ENCODE measurements at places on chromosomes 3 and 15.

- DNase-seq: no peak
Measured at GRCh38 chr3:155007729-155008128, 72.4 kb upstream of the MME start.

GRCh38 chr3:133490468-133491351 is 82.8 kb upstream of the CDV3 start:
- no peak for DNase-seq

DNA sequence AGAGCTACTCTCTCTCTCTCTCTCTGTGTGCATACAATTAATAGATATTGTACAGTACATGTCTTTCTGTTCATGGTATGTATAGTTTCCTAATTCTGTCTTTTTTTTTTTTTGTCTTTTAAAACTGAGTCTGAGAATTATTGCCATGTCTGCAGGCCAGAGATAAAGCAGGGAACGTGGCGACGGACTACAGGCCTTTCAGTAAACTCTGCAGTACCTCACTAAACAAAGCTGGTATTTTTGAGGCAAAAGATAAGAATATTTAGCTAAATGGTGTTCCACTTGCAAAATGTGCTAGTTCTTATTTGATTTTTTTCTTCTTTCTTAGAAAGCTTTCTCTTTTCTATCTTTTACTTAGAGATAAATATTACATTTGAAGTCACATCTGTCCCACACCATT is 44.0 kb upstream of the EHHADH start:
- DNase-seq: no peak

DNA sequence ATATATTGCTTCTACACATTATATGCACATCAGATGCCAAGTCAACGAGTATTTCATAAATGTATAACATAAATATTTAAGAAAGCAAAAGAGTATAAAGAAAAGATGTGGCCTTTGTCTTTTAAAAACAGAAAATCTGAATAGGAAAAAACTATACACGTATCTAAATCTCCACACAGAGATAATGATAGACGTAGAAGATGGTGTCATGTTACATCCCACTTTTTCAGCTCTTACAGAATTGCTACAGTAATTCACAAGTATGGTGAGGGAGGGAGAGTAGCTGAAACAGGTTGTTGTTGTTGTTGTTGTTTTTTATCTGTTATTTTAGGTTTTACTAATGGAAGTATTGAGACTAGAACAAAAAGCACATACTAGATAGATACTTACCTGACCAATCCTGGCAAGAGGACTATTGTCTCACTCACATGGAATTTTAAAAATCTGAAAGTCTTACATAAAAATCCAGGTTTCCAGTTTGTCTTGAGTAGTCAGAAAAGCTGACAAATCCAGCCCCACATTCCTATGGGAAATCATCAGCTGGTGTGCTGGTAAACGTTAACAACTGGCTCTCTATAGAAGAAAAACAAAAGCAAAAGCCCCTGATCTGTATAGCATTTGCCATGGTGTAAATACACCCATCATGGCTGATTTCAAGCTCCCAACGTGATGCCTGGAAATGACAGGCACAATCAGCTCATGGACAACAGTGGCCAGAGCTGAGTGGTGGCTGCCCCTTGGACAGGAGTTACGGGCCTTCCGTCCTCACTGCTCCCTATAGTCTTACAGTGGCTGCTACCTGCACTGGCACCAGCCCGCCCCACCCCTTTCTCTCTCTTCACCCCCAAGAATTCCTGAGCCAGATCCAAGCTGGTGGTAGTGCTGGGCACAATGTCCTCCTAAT is 47.4 kb upstream of the VGLL4 start:
- DNase-seq: no peak

DNA sequence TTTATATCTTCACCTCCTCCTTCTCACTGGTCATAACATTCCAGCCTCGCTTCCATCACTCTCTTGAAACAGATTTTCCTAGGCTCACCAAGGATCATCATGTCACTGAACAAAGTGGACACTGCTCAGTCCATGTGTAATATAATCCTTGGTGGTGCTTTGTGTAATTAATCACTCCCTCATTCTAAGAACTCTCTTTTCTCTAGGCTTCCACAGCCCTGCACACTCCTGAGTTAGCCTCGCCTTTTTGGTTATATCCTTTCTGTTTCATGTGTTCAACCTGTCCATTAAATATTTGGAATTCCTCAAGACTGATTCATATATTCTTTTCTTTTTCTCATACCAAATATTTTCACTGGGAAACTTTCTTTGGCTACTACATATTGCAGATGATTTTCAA is 440.8 kb downstream of the PYDC2 start:
- DNase-seq: no peak

DNA sequence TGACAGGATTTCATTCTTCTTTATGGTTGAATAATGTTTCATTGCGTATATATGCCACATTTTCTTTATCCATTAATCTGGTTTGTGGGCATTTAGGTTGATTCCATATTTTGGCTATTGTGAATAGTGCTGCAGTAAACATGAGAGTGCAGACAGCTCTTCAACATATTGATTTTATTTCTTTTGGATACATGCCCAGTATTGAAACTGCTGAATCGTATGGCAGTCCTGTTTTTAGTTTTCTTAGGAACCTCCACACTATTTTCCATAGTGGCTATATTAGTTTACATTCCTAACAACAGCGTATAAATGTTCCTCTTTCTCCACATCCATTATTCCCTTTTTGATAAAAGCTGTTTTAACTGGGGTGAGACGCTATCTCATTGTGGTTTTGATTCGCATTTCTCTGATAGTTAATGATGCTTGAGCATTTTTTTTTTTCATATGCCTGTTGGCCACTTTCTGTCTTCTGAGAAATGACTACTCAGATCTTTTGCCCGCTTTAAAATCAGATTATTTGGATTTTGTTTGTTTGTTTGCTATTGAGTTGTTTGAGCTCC is 21.7 kb downstream of the AQP9 start:
- no peak for DNase-seq

DNA sequence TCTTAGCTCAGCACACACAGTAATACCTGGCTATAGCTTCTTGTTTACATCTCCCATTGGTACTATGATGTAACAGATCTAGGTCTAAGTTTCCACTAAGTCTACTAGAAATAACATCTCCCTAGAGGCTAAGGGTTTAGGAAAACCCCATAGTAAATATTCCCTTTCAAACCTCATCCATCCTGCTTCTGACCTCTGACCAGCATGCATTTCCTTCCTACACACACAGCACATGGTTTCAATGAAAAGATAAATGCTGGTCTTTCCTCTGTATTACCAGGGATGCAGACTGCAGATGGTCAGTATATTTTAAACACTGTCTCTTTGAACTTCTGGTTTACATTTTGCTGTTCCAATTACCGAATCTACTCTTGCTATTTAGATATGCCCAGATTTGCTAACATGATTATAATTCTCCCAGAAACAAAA is 96.6 kb downstream of the EFL1 start:
- no peak for DNase-seq

- DNase-seq: no peak
Measured at GRCh38 chr3:41598402-41599126, 363.3 kb downstream of the ULK4 start.

DNA sequence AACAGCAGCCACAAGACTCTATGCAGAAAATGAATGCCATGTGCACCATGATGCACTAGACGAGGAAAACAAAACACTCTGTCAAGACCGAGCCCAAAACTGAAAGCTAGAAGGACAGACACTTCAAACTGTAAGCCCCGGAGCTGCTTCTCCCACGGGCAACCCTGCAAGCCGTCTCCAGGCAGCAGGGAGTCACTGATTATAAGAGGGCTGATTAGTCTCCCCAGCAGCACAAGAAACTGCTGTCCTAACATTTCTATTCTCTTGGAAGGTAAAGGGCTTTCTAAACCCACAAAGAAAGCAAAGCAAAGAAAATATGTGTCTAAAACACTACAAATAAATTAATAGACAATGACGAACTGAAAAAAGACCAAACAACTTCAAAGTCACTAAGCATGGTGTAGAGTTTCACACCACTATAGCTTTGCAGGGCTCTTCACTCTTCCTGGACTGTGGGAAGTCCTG is 15.5 kb downstream of the TBC1D2B start:
- no peak for DNase-seq

DNA sequence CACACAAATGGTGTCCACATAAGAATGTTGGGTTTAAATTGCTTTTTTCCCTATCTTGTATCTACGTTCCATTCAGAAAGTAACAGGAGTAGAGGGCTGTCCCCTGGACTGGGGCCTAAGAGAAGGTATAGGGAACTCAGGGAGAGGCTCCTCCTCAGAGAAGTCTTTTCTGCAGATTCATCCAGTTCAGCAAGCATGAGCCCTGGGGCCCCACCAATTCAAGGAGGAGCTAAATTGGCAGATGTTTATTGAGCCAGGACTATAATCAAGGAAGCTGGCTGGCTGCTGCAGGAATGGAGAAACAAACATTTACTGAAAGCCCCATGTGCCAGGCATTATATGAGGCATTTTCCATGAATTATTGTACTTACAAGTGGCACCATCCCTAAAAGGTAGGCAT is 22.1 kb upstream of the LARS2 start:
- no peak for DNase-seq

- DNase-seq: no peak
Measured at GRCh38 chr3:52834871-52835501, at the start of gene MUSTN1. Gene MUSTN1, minus strand, starts transcription at chr3:52835019. Its CDS starts 71 bp downstream, at chr3:52834948.

- no peak for DNase-seq
Measured at GRCh38 chr15:69824075-69824876, 273.4 kb downstream of the TLE3 start.

GRCh38 chr3:10419637-10420232 is 85.7 kb downstream of the ATP2B2 start:
- DNase-seq: no peak

DNA sequence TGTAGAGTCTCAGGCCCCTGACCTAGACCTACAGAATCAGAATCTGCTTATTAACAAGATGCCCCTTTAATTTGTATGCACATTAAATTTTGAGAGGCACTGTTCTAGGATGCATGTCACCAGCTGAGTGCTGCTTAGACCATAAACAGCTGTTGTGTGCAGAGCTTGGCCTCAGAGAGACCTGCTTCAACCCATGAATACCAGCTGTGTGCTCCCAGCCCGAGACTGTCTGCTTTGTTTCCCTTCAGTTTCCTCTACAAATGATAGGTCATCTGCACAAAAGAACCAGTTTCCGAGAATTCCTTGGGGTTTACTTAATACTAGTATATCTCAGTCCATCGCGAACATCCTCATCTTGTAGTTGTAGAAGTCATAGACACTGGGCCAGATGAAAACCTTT is 158.5 kb upstream of the PFN2 start:
- DNase-seq: no peak

DNA sequence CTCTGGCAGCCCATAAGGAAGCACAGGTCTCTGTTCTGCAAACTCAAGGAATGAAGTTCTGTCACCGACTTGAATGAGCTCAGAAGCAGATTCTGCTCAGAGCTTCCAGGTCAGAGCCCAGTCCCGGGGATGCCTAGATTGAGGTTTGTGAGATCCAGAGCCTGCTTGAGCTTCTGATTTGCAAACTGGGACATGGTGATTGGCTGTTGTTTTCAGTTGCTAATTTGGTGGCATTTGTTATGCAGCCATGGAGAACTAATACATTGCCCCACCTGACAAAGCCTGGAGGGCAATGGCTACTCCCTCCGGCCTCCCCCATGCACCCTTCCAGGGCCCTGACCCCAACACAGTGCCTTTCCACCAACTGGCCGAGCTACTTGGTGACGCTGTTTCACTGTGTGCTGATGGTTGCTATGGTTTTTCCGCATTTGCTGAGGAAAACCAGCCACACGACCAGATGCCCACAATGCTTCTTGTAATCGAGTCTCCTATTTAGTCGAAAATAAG is 379.5 kb upstream of the ATP10A start:
- DNase-seq: no peak

- no peak for DNase-seq
Measured at GRCh38 chr15:66144978-66145725, 108.4 kb downstream of the MEGF11 start.

DNA sequence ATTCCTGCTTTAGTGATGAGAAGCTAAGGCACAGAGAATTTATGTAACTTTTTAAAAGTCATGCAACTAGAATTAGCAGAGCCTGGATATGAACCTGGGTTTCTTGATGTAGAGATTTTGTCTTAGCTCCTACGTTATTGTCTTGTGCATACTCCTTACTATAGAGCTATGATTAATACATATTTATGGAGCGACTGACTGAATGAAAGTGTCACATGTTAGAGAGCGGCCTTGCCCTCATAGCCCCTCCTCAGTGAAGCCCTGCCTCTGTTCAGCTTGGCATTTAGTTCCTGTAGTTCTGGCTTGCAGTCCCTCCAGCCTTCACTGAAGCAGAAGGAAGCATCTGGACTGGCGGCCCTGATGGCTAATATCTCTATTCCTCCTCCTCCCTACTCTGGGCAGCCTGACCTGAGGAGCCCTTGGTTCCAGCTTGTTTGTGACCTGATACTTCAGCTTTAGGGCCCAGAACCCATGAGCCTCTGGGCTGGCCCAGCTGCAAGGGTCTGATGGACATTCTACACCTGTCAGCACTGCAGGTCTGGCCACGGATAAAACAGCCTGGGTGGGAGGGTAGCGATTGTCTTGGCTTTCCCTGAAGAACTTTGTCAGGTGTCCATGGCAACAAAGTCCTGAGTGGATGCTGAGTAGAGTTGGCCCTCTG is 13.4 kb upstream of the AGBL1 start:
- no peak for DNase-seq

DNA sequence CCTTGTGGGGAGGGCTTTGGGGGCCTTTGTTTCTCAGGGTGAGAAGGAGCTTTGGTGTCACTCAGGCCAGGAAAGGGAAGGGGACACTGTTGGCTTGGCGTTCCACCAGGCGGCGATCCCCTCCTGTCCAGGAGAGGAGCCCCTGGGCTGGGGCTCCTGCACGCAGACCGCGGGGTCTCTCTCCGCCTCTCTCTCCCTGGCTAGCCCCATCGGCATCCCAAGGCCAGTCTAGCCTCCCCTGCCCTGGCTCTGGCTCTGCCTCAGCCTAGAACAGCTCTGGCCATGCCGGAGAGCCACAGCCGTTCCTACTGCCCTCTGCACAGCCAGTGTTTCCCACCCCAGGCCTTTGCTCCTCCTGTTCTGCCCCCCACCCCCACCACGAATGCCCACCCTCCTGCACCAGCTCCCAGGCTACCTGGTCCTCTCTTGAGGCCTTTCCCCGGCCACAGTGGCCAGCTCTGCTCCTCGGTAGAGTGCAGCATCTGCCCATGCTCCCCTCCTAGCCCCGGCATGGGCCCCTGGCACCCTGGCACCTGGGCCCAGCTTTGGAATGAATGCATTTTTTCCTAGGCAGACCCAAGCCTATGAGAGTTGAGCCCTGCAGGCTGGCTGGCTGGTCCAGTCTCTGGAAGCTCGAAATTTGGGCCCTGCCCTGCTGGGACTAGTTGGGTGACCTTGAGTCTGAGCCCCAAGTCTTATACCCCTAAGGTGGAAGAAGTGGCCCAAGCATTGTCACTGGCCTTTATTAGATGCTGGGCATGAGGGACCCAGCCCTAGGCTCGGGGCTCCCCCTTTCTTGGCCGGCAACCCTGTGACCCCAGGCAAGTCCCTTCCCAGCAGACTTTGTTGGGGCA is 2.4 kb downstream of the PLXNA1 start:
- no peak for DNase-seq

GRCh38 chr15:82681371-82681770 is 28.3 kb downstream of the AP3B2 start:
- DNase-seq: no peak

- no peak for DNase-seq
Measured at GRCh38 chr3:190863119-190863465, 598 bp upstream of the GMNC start.

GRCh38 chr3:198080521-198081384 is 120.7 kb downstream of the LMLN start:
- peak; percentile 63 for DNase-seq

GRCh38 chr3:151880416-151880690 is 6.9 kb downstream of the SUCNR1 start:
- DNase-seq: no peak

All from DMS 273 treated with DMSO at 0.1 percent for 48 hours (cell line).